ENCODE measurements at places on chromosomes 6 and 20.

DNA sequence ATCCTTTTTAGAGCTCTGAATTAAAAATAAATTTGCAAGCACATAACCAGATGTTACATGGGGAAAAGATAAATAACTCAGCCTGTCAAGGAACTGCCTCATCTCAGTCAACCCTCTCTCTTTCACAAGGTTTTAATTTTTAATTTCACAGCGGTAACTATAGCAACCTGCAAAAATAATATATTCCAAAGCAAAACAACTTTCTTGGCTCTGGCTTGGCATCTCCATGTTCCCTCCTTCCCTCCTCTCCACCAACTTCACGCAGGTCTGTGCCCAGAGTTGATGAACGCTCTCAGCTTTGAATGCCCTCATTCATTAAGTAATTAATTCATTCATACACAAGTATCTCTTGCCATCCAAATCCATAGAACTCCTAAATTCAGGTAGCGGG is 32.5 kb upstream of the SIRPA start:
- DNase-seq = no peak

DNA sequence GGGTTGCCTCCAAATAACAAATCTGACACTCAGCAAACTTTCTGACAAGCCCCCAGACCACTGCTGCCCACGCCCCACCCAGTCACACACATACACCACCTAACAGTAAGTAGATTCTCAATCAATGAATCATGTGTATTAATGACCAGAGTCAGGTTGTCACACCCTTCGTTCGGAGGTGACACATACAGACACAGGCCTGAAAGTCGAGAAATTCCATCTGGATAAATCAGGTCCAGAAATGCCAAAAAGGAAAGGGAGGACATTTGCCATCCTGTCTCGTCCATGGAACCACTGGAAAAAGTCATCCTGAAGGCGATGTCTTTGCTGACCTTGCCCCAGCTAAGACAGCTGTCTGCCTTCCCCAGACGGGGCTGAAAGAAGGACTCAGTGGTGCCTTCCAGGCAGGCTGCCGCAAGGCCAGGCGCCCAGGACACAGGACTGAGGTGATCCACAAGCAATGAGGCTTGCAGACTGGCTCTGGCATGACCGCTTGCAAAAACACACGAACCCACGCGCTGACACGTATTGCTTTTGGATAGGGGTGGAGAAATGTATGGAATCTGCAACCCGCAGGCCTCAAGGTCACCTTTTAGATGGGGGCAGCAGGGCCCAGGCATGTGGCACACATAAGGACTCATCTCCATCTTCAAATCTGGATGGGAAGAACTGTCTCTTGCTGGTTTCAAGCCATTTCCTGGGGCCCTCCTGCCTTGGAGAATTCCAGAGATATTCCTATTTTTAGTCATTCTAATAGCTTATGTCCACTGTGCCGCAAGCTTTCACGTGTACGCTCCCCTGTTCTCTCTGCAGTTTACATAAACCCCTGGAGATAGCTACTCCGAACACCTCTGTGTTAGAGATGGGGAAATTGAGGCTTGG is 9.0 kb downstream of the NFATC2 start:
- DNase-seq = no peak

GRCh38 chr6:4491501-4492260 is 284.5 kb upstream of the CDYL start:
- DNase-seq = no peak

DNA sequence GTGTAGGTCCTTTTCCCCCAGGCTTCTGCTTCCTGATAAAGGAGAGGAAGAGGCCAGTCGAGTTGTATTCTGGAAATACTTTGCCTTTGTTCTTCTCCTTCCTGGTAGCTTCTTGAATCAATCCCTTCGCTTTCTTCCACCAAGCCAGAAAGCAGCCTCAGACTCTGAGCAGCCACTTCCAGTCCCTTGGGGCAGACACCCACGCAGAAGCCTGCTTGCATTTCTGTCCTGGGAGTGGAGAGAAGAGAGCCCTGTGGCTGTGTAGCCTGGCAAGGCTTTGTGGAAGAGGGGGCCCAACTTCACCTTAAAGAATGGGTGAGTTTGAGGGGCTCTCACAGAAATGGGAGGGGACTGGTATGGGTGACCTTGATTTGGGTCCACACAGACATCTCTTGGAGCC is 211.0 kb upstream of the SSTR4 start:
- no peak for DNase-seq
